ENCODE measurements at places on chromosomes 13 and 19. TPM values are rescaled to one million over a fixed set of nuclear protein-coding genes. Genes with fewer than 3 reads are reported as not detected.

DNA sequence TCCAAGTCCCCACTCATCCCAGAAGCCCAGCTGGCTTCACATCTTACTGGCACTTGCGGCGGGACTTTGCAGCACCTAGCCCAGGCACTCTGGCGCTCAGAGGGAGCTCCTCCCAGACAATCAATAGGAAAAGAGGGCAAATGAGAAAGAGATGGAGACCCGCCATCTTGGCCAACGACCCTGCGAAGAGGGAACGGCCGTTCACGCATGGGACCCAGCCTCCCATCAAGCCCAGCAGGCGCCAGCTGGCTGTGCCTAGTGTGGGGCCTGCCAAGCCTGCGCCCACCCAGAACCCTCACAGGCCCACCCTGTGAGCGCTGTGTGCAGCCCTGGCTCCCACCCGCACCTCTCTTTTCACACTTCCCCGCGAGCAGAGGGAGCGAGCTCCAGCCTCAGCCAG lies 317.8 kb upstream of the SPRY2 start:
- no peaks in the 10 kb centered on the region for H3K27me3 ChIP-seq
- no peaks in the 10 kb centered on the region for H3K36me3 ChIP-seq
- DNase-seq, result no peak
- H3K4me1 ChIP-seq, result no peaks in the 10 kb centered on the region

DNA sequence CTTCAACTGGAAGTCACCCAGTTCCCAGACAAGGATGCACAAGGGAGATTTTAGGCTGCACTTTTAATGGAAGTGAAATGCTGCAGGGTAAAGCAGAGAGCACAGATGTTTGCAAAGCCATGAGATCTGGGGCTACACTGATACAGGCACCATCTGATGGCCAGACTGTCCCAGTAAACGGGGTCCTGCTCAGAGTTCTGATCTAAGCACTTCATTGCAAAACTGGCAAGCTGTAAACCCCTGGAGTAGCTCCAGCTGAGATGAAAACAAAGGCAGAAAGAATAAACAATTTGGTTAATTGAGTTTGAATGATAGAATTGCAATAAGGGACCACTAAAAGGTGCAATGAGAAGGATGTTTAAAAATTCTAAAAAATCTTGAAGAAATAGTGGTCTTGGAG lies 197.1 kb downstream of the OXGR1 start:
- H3K27me3 ChIP-seq, result peaks cover 4% of the 10 kb centered on the region
- no peaks in the 10 kb centered on the region for H3K36me3 ChIP-seq
- no peak overlapping the region for H3K27ac ChIP-seq
- no peaks in the 10 kb centered on the region for H3K4me1 ChIP-seq

GRCh38 chr13:40231311-40231710 lies 435.1 kb downstream of the FOXO1 start:
- peak overlapping the region; percentile 41 for H3K27ac ChIP-seq
- no peaks in the 10 kb centered on the region for H3K27me3 ChIP-seq
- no peaks in the 10 kb centered on the region for H3K36me3 ChIP-seq
- H3K4me1 ChIP-seq, result no peaks in the 10 kb centered on the region

DNA sequence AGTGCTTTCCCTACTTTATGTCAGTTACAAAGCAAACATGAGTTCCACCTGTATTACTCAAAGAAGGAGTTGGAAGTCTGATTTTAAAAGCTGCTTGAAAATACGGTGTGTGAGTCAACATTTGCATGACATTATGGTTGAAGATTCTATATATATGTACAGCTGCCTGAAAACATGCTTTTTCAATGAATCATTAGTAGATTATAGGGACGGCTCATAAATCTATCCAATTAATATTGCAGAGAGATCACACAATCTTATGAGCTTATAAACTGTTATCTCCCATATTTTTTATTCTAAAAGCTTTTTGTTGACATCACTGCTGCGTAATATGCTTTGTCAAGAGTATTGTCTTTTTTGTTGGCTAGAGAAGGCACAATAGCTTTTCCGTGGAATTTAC lies 873.8 kb downstream of the SLITRK6 start:
- H3K4me3 ChIP-seq, result no peak overlapping the region
- no peaks in the 10 kb centered on the region for H3K4me1 ChIP-seq
- no peak overlapping the region for H3K27ac ChIP-seq
- DNase-seq, result no peak
- H3K27me3 ChIP-seq, result no peaks in the 10 kb centered on the region
- no peaks in the 10 kb centered on the region for H3K36me3 ChIP-seq

The ZNF177 gene
- total RNA-seq, result 5.2 TPM

The KIR2DL3 gene
- total RNA-seq, result not detected

The LPAR6 gene
- 25.4 TPM for total RNA-seq

The CCDC9 gene
- total RNA-seq, result 7.9 TPM

The FUT3 gene
- 0.08 TPM for total RNA-seq
